ENCODE measurements at places on chromosomes 2 and 18.

DNA sequence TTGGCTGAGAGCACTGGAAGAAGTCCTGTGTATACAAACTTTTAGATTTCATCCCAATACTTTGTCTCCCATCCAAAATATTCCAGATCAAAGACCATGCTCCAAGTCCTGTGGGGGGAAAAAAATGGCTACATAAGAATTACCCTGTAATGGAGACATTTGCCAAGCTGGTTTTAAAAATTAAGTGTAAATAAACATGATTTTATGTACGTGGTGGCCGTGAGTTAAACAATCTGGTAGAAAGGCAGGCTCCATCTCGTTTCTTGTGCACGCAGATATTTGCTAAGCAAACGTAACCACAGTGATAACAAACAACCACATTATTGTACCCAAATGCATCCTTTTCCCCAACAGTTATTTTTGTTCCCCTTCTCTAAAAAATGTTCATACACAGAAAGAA, 176.4 kb downstream of the ZNF516 start:
- no peak for DNase-seq

DNA sequence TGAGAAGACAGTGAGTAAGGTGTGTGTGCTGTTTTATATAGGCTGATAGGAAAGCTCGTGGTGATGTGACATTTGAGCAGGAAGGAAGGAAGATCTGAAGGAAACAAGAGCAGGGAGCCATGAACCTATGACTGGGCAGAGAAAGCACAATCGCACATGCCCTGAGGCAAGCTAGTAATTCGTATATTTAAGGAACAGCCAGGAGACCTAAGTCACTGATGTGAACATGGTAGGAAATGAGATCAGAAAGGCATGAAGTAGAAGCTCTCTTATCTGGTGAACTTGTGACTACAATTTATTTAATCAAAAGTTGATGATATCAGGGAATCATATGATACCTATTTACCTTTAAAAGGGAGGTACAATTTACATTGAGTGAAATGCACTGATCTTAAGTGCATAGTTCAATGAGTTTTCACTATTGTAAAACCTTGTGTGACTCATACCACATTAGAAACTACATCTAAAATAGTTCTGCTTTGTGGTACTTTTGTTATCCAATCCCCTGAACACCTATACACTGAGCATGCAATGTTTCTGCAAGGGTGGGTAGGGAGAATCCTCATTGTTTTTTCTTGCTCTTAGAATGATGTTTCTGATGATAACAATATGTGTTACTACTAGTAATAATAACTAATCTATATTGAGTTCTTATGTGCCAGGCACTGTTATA, 67.5 kb downstream of the GALNT13 start:
- DNase-seq: no peak

- no peak for DNase-seq
Observed at GRCh38 chr2:96937586-96937985, 48.8 kb downstream of the FAM178B start.

GRCh38 chr2:138115666-138116065, 151.4 kb downstream of the HNMT start:
- no peak for DNase-seq

DNA sequence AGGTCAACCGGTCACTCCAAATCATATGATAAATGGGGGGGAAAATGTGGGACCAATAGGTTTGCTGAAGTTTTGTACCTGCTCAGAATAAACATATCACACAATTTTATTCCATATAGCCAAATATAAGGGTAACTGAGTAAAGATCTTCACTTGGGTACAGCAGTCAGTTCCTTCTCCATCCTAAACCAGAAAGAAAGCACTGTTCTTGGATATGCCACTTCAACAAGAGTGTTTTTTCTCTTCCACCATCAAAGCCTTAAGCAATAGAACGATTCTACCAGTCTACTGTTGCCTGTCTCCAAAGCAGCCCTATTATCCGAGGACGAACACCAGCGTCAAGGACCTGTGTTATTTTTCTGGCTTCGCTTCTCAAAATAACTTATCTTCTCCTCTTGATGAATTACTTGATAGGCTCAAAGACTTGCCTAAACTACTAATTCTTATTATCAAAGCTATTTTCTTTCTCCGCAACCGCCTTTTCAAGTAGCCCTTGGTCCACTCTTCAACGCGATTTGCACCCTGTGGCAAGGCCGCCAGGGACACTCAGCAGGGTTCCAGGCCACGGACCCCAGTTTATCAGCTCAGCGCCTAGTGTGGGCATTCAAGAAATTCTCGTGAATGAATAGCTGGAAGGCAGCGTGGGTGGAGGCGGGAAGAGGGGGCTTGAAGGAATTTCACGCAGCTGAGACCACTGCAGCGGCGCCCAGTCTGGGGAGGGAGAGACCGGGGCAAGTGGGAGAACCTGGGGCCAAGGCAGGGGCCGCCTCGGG, 646 bp downstream of the ALS2 start:
- peak; percentile 32 for DNase-seq
